NCI-H345 (cell line): ENCODE measurements at places on chromosomes 1 and 21.

GRCh38 chr1:30815556-30815955 lies 58.0 kb upstream of the LAPTM5 start:
- DNase-seq: no peak

- no peak for DNase-seq
Measured at GRCh38 chr1:1939296-1940122, 20.4 kb upstream of the TMEM52 start.

- no peak for DNase-seq
Measured at GRCh38 chr1:167689567-167689920, 32.2 kb upstream of the MPZL1 start.

DNA sequence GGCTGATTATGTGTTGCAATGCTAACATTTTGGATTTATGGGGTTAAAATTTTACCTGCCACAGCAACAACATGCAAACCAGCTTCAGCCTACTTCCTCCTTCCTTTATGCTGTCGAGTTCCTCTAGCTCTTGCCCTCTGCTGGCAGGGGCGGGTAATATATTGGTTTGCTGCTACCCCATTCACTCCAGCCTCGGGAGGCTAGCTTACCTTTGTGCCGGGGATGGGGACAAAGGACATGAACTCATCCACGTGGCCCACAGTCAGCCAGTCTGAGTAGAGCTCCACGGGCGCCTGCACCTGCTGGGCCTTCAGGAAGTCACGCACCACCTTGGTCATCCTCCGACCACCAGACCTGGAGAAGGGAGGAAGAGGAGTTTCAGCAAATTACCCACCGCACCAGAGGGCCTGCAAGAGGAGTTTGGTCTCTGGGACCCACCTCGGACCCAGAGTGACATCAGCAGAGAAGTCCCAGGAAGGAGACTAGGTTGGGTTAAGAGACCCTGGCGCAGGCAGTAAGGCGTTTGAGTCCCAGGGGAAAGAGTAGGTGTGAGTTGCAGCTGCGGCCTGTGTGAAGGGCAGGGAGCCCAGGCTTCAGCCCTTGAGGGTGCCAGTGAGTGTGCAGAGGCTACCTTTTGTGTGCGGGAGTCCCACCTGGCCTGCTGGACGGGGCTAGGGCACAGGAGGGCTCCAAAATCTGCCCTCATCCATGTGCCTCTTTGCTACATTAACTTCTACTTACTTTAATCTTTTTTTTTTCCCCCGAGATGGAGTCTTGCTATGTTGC lies 21.8 kb upstream of the SDHB start:
- DNase-seq: no peak

DNA sequence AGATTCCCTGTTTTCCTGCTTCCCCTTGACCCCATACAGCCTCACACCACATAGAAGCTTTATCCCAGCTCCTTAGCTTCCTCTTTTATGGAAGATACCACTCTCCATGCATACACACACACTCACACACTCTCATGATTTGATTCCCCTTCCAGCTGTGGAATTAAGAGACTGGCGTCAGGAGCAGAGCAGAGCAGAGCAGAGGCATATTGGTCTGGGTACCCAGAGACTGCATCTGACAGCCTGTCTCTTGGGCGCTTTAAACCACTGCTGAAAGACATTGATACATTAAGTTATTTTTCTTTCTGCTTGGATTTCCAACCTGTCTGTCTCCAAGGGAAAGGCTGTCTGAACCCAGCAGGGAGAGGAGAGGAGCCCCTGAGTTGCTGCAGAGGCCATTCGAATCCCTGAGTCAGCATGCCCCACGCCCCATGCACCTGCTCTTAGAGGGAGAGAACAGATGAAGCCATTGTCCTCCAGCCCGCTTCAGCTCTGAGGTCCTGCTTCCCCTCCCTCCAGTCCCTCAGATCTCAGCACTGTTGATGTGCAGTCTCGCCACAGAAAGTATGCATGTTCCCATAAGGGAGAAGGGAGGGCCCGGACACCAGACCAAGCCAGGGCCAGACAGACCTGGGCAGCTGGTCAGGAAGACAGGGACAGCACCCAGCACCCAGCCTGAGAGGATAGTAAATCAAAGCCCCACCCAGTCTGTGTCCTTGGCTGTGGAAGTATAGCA lies 66.7 kb upstream of the GJB5 start:
- DNase-seq: peak; percentile 17

- DNase-seq: no peak
Measured at GRCh38 chr21:44047996-44048560, 36.0 kb downstream of the TRAPPC10 start.

DNA sequence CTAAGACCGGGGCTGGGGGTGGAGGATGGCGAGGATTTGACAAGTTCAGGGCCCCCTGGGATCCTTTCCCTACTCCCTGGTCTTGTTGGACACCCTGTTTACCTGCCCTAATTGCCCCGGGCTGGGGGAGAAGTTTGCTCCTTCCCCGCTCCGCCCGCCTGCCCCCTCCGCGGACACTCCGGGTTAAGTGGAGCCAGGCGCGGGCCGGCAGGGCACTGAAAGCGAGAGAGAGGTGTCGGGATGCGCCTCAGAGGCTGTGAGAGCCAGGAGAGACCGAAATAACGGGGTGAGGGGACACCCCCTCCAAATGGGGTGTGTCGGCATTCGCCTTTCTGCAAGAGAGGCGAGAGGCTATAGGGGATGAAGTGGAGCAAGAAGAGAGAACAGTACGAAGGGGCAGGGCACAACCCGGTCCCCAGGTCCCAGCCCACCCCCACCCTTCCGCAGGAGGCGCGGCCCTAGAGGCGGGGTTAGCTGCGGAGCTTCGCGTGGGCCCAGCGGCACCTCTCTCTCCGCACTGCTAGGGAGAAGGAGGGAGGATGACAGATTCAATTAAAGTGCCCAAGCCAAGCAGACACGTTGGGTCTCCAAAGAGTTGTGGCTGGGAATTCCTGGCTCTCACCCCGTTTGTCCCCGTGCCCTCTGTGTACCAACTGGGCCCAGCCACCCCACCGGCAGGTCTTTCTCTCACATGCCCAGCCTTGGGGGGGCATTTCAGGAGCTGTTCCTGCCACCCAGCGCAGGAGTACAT lies 3.8 kb downstream of the EFNA3 start:
- no peak for DNase-seq

- no peak for DNase-seq
Measured at GRCh38 chr21:35321322-35322200, 272.5 kb upstream of the RUNX1 start.

GRCh38 chr1:17149771-17150170 lies 30.5 kb upstream of the PADI2 start:
- no peak for DNase-seq

DNA sequence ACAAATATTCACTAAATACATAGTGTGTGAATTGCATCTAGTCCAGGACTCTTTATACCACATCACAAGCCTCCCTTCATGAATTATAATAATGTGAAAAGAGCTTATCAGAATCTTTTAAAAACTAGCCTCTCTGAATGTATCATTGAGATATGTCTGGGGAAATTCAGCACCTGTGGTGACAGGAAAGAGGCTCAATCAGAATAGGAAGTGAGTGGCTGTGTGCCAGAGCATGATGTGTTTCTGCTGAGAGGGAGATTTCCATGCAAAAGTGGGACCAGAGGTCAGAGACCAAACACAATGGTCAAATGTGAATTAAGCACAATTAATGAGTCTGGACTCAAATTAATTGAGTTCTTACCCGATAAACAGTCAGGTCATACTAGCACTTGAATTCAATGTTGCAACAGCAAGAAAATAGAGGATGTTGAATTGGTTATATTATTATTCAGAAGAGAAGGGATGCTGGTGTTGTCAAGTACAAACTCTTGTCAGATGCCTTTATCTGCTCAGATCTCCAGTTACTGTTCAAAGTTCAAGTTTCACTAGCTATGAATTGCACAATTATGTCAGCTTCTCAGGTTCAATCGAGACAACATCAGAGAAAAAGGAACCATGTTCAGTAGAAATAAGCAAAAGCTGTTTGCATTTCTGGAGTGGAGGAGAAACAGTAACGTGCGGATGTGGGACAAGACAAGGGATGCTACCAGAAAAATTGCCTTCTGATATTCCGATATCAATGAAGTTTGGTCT lies 226.2 kb downstream of the ZNF326 start:
- DNase-seq: no peak

DNA sequence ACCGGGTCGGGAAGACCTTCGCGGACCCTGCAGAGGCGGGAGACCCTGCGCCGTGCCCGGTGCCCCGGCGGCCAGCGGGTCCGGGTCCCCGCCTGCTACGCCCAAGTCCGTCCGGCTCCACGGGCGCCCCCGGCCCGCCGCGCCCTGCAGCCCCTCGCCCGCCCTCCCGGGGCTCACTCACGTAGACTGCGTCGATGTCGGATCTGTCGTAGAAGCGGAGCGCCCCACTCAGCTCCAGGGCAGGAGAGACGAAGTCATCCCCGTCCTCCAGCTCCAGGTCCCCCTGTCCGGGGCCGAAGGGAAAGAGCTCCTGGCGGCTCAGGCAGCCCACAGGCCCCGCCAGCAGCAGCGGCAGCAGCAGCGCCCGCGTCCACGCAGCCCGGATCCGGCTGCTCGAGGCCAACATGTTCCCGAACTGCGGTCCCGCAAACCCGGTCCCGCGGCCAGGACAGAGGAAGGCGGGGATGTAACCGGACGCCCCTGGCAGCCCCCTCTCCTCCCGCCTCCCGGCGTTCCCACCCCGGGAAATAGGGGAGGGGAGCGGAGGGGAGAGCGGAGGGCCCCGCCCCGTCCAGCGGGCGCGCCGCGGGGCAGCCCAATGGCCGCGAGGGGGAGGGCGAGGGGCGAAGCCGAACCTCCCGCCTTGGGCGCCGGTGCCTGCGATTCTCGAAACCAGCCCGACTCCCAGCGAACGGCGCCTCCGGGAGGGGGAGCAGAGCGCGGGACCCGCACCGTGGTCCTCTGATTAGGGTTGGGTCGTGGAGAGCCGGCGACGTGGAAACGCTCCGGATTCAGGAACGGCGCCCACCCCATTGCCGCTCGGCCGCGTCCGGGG lies at the start of gene NID1:
TSS of gene NID1 (minus strand) at position 417 of the 835 bp plus-strand sequence. CDS start at position 406, 11 bp downstream.
- peak; percentile 32 for DNase-seq

DNA sequence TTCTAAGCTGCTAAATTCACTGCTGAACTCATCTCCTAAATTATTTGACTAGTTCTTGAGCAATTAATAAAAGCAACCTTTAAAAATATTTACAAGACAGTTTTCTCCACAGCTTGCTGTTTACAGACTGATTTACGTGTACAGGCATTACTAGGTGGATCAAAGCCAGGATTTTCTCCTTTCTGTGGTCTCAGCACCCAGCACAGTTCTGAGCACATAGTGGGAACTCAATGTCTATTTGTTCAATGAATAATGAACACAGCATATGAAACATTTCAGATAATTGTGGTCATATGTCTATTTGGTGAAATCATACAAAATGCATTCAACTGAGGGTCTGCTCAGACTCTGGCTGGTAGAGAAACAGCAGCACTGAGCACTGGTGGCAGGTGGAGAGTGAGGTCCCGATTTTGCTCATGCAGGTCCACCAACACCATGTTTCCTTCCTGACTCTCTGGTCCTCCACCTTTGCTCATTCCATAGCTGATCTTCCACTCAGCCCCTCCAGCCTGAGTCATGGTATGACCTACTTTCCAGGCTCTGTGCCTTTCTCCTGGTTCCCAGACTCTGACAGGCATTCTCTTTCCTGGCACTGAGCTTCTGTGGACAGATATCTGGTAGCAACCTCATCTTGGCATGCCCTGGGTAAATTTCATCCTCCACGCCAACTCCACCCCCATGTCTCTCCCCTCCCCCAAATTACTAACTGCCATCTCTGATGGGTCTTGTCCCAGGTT lies 311.3 kb downstream of the TGFB2 start:
- no peak for DNase-seq

DNA sequence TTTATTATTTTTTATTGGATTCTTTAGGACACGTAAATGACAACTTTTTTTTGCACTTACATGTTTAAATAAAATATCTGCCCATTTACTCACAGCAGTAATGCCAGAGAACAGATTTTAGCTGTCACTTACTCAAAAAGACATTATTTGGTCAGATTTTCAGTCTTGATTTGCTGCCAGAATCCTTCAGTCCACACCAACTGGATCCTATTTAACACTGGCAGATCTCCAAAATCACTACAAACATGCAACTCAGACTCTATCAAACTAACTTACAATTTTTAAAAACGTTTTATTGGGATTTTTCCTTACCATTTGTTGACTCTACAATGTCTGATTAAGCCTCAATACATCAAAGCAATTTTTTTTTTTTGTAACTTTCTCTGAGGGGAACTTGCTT lies 11.1 kb downstream of the ATP6V1G3 start:
- peak; percentile 5 for DNase-seq
